Hematopoietic multipotent progenitor cell treated with erythropoietin and hydrocortisone succinate and interleukin-3 and kit ligand, for 6 days (in vitro differentiated cells): ENCODE measurements at places on chromosomes 11 and 22.

DNA sequence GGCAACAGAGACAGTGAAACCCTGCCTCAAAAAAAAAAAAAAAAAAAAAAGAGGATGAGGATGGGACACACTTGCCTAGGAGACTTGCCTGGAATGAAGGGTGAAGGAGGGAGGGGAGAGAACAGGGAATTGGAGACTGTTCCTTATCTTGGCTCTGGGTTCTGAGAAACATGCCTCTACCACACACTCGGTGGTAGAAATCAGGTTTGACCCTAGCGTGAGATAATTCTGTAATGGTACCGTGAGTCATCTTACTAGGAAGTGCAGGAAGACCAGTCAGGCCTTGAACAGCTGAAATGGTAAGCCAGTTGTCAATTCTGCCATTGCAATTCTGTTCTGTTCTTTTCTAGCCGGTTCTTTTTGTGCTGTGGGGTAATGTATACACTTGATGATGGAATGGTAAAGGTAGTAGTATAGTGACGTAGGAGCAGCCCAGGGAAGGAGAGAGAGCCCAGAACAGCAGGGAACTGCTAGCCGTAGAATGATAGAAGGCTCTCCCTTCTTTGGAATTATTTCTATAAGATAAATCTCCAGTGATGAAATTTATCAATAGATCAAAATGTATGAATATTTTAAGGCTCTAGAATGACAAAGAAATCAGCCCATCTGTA, 3.9 kb upstream of the AMBRA1 start:
- peak; percentile 81 for DNase-seq

- DNase-seq, result no peak
Measured at GRCh38 chr22:25045159-25045558, 92.6 kb downstream of the KIAA1671 start.

GRCh38 chr22:29327089-29327764, 11.7 kb upstream of the RASL10A start:
- DNase-seq, result no peak

- no peak for DNase-seq
Measured at GRCh38 chr11:19087658-19088057, 27.1 kb upstream of the MRGPRX2 start.

DNA sequence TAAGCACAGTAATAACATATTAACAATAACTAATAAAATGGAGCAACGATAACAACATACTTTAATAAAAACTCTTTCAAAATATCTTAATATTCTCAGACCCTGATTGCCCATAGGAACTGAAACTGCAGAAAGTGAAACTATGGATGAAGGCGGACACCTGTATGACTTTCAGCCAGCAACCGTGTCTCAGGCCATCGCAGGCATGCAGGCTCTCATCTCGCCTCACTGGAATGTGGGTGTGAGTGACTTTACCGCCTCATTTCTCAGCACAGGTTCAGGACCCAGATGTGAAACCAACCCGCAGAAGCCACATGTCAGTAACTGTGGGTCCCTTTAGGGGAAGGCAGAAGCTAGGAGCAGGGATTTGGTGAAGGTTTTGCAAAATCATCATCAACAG, 539.1 kb downstream of the FAM181B start:
- no peak for DNase-seq

- DNase-seq, result no peak
Measured at GRCh38 chr11:17643506-17644405, 75.6 kb upstream of the MYOD1 start.

- DNase-seq, result no peak
Measured at GRCh38 chr11:76674517-76675400, 4.2 kb upstream of the LRRC32 start.

DNA sequence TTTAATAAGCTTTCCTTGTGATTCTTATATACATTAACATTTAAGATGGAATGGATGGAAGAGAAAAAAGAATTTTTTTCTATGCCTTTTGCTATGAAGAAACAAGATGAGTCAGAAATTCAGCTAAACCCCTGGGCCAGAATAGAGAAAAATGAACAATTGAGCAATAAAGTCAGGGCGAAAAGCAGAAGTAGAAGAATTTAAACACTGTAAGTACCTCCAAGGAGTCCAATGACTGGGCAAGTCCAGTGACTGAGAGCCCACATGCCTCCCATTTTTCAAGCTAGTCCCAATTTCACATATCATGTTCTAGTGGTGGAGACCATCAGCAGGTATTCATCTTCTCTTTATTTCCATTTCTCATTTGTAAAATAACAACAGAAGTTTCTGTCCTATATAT, 18.6 kb upstream of the APLP2 start:
- DNase-seq, result peak; percentile 66

DNA sequence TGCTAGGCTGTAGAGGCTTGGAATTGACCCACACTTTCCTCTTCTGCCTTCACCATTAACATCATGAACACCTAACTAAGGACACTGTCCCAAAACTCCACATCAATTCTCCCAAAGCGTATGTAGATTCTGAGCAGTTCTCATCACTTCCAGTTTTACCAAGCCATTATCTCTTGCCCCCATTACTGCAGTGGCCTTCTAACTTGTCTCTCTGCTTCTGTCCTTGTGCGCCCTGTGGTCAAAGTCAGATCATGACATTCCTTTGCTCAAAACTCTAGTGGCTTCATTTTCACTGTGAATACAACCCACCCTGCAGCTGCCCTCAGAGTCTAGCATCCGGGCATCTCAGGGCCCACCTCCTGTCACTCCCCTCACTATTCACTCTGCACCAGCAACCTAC, 13.1 kb upstream of the TOP3B start:
- DNase-seq, result no peak

GRCh38 chr11:47711816-47712215, 3.4 kb downstream of the AGBL2 start:
- no peak for DNase-seq

- no peak for DNase-seq
Measured at GRCh38 chr22:34946339-34946985, 119.5 kb upstream of the ISX start.

DNA sequence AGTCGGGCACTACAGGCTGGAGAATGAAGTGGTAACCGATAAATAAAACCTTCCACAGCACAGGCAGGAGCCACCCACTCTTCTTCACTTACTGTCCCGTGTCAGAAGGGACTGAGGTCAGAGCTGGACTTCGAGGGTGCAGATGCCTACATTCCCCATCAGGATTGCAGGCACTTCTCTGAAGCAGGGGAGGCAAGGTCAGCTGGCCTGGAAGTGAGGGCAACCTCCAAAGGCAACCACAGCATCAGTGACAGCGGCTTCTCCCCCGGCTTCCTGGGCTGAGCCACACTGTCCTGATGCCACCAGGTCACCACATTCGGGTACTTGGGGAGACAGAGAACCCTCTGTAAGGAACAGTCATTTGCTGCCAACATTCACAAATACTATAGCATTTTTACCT, 22.7 kb downstream of the TCIRG1 start:
- DNase-seq, result no peak

DNA sequence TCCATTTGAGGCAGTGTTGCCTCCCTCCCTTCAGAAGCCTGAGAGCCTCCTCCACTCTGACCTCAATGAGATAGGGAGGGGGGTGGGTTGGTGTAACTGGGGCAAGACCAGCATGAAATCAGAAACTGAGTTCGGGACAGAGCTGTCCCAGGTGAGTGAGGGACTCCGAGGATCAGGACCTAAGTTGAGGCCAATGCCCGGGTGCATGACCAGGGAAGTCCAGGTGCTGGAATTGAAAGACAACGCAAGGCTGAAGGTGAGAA, 40.8 kb upstream of the ZBED5 start:
- peak; percentile 28 for DNase-seq

- DNase-seq, result no peak
Measured at GRCh38 chr11:12248330-12248729, 129.0 kb upstream of the PARVA start.

- no peak for DNase-seq
Measured at GRCh38 chr11:70054004-70054403, 24.1 kb upstream of the ANO1 start.

DNA sequence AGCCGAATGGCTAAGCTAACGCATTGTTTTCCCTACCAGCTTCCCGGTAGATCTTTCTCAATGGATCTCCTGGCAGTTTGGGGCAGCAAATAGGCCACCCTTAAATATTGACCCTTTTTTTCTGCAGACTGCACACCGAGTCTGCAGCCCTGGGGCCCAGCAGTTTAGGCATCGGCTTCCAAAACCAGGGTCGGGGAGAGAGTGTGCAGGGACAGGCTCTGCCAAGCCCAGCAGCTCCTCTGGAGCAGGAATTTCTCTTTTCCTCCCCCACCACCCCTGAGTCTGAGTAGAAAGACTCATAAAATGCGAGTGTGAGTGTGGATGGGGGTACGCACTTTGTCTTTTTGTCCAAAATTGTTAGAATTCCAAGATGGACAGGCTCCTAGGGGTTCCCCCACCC, 113.2 kb downstream of the FEZ1 start:
- no peak for DNase-seq

DNA sequence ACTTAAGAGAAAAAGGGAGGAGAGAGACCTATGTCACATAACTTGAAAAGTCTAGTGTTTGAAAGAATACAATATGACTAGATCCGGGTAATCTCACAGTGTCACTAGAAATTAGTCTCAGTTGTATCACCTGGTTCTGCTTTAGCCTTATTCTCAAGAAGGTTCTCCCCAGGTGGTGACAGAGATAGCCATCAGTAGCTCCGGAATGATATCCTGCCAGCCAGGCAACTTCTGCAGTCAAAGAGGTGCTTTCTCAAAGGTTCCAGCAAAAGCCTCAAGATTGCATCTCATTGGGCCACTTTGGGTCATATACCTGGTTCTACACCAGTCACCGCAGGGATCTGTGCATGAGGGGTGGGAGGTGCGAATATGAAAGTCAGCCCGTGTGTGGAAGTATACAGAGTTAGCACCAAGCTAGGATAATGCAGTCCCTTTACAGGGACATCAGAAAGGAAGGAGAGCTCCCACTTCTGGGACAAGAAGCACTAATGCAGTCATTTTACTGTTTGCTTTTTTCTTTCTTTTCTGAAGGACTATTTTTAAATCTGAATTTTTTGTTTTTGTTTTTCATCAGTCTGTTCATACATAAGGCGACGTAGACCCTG, 61.1 kb downstream of the CYB5R2 start:
- no peak for DNase-seq

DNA sequence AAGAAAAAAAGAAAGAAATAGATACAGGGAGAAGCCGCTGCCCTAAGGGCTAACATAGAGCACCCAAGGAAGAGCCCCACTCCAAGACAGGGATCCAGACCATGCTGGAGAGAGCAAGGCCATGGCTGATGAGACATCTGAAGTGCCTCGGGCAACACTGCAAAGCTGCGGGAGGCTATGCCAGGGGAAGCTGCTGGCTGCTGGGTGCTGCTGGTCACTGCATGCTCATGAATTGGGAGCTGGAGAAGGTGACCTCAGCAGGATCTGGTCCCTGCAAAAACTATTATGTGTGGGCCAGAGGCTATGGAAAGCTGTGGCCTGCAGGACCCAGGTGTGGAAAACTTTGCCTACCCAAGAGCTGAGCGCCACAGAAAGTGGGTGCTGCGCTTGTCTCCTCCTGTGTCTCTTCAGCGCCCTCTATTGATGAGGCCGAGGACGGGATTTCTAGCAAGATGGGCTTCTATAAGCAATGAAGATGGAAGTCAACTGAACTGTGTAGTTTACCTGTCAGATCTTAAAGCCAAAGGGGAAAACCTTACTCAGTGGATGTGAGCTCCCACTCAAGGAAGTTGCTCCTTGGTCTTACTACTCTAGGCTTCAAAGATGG, 17.3 kb upstream of the SLC29A2 start:
- DNase-seq, result peak; percentile 91

DNA sequence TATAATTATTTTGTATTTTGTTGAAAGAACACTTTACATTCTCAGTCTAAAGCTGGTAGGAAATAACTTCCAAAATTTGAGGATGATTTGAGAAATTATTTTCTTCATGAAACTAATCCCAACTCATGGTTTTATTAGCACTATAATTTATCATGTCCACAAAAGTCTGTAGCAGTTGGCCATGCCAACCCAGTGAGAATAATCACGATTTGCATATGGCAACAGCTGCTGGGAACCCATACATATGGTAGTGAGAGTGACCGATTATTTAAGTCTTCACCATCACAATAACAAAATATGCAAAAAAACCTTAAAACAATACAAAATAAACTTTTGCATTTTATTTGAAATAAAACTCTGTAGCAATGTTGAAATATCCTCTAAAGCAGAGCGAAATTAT, 445.9 kb upstream of the ANO3 start:
- DNase-seq, result no peak

DNA sequence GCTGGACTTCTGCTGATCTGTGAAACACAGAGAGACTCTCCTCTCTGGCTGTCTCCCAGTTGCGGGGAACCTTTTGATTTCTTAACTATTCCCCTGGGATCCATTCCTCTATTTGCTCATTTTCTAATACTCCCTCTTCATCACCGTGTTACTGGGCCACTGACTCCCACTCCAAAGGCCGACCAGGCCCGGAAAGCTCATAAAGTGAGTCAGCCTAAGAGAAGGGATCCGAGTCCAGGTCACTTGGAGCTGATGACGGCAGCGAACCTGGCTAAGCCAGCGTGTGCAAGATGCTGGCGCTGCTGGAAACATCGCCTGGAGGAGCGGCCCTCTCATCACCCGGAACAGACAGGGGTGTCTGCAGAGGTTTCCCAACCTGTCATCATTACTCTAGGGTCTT, 112.8 kb downstream of the FBXO7 start:
- DNase-seq, result no peak

GRCh38 chr11:101010899-101011298, 118.7 kb downstream of the PGR start:
- DNase-seq, result no peak

- no peak for DNase-seq
Measured at GRCh38 chr11:14117632-14118031, 155.1 kb downstream of the SPON1 start.

GRCh38 chr11:69702769-69703452, 911 bp downstream of the FGF19 start:
- DNase-seq, result no peak

- no peak for DNase-seq
Measured at GRCh38 chr22:35839841-35840301, 122.2 kb downstream of the APOL5 start.

- DNase-seq, result no peak
Measured at GRCh38 chr22:24969560-24970301, 17.2 kb downstream of the KIAA1671 start.

DNA sequence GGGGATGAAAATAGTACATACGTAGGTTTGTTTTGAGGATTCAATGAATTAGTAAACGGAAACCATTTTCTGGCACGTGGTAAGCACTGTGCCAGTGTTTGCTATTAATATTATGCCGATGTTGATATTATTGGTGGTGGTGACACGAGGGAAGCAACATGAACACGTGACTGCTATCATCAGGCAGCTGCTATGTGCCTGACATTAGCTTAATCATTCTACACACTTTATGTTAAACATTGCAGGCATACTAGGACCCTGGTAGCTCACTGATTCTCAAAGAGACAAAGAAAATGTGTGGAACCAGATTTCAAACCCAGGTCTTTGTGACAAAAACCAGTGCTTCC, 656 bp downstream of the SRRD start:
- DNase-seq, result peak; percentile 83

GRCh38 chr11:129946256-129946655, 50.9 kb upstream of the NFRKB start:
- DNase-seq, result peak; percentile 32
